Kidney glomerular epithelial cell (primary cell): ENCODE measurements at places on chromosomes 7 and 10.

DNA sequence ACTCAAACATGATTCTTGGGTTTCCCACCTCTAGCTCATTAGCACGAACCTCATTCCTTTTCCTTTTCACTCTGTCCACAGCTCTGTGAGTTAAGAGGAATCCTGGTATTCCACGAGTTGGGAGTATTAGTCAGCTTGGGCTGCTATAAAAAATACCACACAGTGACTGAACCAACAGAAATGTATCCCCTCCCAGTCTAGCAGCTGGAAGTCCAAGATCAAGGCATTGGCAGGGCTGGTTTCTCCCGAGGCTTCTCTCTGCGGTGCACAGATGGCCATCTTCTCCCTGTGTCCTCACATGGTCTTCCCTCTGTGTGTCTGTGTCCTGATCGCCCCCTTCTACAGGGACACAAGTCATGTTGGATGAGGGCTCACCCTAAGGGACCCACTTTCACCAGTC, 261.6 kb downstream of the TNS3 start:
- no peak for DNase-seq

GRCh38 chr10:49123981-49124950, 8.9 kb upstream of the VSTM4 start:
- DNase-seq: no peak

DNA sequence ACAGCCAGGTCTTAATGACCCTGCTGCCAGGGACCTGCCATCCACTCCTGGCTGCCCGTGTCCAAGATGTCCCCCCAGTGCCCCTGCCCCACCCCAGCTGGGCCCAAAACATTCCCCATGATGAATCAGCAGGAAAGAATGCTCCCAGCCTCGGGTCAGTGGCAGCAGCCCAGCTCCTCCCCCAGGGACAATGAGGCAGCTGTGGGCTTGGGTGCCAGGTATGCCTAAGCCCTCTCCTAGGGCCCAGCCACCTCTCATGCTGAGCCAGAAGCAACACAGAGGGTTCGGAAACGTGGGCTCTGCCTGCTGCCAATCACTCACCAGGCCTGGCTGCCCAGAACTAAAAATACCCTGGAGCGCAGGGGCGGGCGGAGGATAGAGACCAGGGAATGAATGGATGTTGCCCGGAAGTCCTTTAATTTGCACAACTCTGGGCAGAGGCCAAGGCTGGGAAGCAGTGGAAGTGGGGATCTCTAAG, 1.5 kb upstream of the LOXL4 start:
- DNase-seq: peak; percentile 90

DNA sequence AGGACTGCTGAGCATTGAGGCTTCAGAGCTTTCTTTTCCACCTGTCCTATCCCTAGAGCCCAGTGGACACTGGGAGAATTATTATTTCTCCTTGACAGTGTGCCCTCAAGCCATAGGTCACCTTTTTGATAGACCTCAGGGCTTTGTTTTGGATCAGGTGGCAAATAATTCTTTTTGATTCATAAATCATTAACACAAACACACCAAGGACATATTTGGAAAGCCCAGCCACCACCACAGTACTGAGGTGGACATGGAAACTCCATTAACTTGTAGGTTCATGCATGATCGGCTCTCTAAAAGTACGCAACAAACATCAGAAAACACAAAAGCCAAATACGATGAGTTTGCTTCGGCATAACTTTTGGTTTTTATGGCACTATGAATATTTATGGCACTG, 17.8 kb upstream of the PLEKHS1 start:
- no peak for DNase-seq

DNA sequence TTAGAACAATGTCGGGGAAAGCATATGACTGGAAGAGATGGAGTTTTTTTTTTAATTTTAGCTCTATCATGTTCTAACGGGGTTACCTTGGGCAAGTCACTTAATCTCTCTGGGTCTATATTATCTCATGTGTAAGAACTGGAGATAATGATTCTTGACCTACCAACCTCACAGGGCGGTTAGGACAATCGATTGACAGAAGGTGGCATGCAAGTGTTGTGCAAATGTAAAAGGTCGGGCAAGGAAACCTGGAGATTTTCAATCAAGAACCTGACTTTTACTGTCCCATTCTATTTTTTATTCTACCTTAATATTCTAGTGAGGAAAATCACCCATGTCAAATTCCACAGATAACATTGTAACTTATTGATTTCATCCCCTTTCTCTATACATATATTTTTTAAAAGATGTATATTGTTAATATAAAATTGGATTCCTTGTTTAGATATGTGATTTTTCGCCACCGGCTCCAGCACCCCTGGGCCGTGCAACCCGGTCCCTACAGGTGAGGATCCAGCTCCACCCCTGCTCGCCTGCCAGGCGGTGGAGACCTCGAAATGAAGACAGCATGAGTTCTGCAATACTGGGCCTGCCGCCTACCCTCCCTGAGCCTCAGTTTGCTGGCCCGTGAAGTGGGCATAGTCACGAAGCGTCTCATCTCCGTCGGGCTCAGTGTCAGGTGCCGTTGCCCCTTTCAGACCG, 497.6 kb upstream of the PHF14 start:
- no peak for DNase-seq

DNA sequence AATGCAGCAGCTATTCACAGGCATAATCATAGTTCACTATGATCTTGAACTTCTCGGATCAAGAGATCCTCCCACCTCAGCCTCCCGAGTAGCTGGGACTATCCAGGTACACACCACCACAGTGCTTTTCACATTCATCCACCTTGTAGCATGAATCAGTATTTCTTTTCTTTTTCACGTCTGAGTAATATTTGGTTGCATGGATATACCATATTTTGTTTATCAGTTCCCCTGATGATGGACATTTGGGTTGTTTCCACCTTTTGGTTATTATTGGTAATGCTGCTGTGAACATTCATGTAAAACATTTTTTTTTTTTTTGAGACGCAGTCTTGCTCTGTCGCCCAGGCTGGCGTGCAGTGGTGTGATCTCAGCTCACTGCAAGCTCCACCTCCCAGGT, 3.6 kb upstream of the TBC1D12 start:
- no peak for DNase-seq

- no peak for DNase-seq
Measured at GRCh38 chr10:86716466-86716865, 40.0 kb upstream of the BMPR1A start.

- DNase-seq: no peak
Measured at GRCh38 chr10:55180357-55180756, 379.3 kb upstream of the PCDH15 start.

DNA sequence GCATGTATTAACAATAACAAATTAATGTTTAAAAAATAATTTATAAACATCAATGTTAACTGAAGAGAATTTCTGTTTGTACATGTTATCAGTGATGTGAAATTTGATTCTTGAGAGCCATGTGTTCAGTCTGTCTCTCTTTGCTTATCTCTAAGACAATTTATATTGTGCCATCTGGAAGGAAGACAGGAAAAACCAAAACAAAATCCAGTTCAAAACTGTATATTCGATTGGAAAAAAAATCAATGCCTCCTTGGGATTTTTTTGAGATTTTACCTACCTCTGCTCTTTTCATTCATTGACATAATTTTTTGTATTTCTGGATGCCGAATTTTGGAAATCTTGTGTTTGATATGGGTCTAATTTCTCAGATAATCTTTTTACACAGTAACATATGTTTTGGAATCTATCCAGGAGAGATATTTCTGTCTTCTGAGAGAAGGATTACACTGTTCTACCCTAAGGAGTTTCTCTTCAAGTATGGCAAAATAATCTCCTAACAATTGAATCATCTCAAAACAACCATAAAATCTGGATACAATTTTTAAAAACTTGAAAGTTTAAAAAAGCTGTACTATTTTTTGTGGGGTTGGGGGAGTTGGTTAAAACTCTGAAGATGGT, 311.9 kb upstream of the GNAI1 start:
- no peak for DNase-seq

- no peak for DNase-seq
Measured at GRCh38 chr10:50286996-50287803, 35.9 kb upstream of the ASAH2 start.

- peak; percentile 38 for DNase-seq
Measured at GRCh38 chr10:103265717-103266329, 11.1 kb upstream of the INA start.

DNA sequence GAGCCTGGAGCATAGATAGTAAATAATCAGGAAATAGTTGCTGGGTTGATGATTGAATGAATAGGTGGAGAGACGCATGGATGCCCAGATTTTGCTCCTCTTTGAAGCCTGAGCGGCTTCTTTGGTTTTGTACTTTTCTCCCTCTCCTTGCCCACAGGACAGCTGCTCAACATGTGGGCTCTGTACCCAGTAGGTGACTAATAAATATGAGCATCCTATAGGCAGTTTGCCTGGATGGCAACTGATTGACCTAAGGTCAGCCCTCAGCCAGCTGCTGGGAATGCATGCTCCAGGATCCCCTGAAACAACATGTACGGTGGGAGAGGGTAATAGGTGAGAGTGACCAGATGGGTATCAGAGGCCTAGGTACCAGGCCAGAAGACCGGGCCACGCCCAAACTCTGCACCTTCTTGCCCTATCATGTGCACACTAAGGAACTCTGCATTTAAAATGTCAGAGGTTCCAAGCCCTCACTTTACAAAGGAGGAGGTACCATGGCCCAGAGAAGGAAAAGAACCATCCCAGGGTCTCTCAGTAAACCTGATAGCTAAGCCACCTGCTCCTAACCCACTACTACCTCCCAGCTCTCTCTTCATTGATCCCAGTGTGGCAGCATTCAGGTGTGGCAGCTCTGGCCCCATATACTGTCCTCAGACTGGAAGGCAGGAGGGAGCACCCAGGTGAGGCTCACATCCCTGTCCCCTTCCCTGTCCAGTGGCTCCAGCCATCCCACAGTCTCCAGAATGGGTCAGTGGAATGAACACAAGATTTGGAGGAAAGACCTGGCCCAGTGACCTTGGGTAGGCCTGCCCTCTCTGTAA, 2.7 kb upstream of the ZCCHC24 start:
- DNase-seq: no peak

DNA sequence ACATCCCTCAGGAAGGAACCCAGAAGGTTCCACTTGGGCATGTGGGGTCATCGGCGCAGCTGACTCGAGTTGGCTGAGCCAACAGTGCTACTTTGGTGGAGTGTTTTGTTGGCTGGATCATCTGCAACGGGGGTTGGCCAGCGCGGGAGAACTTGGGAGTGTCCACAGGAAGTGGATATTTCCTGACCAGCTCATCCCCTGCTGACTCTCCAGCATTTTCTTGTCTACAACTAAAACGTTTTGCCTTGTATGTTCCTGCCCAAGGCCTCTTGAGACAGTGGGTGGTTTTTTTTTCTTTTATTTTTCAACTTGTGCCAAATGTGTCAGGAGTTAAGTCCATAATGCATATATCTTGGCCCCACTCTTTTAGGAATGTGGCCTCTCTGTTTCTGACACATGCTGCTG, 208.6 kb downstream of the ZNF365 start:
- peak; percentile 6 for DNase-seq

GRCh38 chr7:87704590-87704989, 76.4 kb downstream of the RUNDC3B start:
- DNase-seq: no peak

GRCh38 chr7:105213611-105214010, 175.1 kb downstream of the SRPK2 start:
- no peak for DNase-seq

DNA sequence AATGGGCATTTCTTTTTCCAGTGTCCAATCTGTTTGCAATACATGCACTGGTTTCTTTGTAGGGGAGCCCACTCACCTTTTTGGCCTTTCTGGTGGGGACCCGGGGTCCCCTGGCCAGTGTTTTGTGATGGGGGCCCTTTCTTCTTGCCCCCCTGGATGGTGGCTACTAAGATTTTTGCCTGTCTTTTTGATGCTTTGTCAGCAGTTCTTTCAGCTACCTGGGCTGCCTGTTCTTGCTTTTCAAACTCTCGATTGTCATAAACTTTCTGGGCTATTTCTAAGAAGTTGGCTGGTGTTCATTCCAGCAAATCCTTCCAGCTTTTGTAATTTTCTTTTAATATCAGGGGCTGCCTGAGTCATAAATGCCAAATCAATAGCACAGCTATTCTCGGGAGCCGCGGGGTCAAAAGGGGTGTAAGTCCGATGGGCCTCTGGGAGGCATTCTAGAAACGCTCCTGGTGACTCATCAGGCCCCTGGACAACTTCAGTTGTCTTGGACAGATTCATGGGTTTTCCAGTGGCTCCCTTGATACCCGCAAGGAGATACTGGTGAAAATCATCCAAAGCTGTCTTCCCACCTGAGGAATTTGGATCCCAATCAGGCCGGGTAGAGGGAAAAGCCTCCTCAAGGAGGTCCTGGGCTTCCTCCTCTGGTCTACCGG, 79.0 kb downstream of the PRR15 start:
- no peak for DNase-seq

DNA sequence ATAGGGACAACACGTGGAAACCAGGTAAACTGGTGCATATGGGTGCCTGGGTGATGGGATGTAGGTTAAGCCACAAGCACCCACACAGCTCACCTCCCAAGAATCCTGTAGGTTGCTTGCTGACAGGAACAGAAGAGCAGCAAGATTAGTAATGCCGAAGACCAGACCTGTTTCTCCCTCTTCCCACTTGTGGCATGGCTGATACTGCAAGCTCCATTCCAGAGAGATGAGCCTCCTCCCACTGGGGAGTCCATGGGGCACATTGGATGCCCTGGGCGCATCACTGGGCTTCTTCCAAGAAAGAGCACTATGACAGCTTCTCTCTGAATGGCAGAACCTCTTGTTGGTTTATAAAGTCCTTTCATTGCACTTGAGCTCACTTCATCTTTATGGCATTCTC, 44.4 kb upstream of the LOXL4 start:
- DNase-seq: no peak

DNA sequence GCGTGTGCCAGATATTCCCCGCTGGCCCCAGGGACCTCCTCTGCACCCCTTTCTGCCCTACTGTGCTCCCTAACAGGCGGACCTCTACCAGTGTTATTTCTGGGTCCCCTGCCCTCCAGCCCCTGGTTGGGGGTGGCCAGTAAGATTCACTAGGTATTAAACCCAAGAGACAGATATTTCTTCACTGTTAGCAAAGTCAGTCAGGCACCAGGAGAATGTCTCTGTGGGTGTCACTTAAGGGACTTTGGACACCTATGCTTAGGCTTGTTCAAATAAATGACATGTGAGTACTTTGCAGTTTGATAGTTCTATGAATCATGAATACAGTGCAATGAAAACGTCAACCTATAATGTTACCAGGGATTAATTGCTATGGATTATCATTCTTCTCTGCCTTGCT, 234.3 kb upstream of the IGFBP3 start:
- DNase-seq: no peak
